AG10803 (cell line): ENCODE measurements at places on chromosomes 6 and 20.

GRCh38 chr6:10684618-10685017 is 9.8 kb downstream of the C6orf52 start:
- no peak for DNase-seq

GRCh38 chr20:38159957-38160756 is 4.9 kb downstream of the TGM2 start:
- no peak for DNase-seq

DNA sequence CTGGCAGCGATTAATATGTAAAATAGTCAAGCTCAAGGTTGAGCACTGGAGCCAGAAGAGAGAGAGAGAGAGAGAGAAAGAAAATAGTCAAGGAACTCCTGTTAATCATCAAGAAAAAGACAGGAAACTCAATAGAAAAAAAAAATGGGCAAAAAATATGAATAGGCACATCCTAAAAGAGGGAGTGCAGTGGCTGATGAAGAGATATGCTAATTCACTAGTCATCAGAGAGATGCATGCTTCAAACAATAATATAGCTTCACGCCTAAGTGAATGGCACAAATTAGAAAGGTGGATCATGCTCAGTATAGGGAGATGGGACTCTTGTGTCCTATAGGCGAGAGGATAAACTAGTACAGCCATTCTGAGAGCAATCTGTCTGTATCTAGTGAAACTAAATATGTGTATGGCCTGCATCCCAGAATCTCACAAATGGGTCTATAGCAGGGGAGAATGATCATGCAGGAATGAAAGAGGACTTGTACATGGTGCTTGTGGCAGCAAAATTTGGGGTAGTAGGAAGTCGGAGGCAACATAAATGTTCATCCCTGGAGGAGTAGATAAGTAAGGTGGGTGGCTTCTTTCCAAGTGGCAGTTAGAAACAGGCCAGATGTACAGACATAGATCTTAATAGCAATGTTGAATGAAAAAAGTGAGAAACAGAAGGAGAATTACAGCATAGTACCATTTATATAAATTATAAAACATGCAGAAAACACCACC is 176.8 kb downstream of the VEGFA start:
- DNase-seq: no peak

DNA sequence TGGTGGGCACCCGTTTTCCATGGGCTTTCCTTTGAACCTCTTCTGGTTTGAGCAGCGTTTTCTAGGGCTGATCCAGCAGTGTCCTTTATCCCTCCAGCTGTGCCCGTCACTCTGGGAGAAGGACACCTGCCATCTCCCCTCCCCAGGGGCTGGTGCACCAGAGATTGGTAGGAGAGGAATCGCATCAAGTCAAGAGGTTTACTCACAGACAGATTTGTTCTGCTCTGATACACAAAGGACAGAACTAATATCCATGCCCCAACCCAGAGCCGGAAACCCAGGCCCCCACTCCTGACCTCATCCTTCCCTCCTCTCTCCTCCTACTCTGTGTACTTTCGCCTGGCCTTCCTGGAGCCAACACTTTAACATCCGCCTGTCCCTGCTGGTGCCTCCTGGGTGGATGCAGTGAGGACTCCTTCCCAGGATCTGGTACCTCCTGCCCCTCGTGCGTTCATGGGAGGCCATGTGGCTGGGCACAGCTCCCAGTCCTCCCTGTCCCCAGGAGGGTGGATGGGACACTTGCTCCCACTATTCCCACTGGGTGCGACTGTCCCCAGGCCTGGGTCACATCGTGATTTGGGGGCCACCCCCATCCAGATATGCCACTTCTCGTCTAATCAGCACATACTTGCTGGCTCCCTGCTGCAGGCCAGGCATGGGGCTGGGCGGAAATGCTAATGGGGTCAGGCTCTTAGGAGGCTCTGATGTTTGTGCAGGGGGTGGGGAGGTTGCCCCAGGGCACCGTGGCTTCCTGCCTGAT is 286.3 kb downstream of the CDH4 start:
- no peak for DNase-seq

DNA sequence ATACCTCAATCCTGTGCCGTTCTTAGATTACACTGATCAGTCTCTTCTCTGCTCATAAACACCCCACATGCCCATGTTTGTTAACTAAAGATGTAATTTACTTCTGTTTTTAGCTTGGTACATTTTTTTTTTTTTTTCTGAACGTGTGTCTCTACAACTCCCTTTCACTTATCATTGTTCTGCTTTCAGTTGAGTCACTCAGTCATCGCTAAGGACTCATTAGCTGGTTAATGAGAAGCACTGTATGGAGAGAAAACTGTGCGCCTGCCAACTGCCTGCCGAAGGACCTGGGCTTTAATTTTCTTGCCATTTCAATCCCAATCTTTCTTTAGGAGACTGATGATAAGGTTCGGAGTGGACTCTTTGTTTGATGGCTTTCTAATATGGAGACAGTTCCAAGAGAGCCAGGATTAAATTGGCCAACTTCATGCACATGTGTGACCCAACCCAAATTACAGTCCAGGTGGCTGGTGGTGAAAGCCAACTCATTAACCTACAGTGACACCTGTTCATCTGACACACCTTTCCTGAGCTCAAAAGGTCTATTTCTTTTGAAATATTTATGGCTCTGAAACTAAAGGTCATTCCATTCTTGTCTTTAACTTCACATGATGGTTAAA is 334.1 kb downstream of the BCKDHB start:
- no peak for DNase-seq

DNA sequence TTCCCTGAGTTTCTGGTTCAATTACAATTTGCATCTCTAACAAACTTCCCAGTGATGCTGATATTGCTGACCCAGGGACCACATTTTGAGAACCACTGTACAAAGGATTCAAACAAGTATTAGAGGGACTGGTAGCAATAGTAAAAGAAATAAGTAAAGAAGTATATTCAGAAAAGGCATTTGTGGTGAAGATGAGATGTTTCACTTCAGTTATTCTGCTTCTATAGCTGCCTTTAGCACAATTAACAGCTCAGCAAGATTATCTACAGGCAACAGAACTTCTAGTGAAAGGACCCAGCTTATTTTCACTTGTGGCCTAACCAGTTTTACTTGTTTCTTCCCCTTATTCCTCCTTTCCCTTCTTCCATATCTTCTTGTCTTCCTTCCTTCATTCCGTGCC is 149.4 kb downstream of the PHF3 start:
- DNase-seq: no peak

GRCh38 chr6:31037169-31037568 is 26.9 kb downstream of the MUC22 start:
- peak; percentile 70 for DNase-seq

- DNase-seq: no peak
These were observed 157.5 kb upstream of the AHI1 start for GRCh38 chr6:135655055-135655454.

DNA sequence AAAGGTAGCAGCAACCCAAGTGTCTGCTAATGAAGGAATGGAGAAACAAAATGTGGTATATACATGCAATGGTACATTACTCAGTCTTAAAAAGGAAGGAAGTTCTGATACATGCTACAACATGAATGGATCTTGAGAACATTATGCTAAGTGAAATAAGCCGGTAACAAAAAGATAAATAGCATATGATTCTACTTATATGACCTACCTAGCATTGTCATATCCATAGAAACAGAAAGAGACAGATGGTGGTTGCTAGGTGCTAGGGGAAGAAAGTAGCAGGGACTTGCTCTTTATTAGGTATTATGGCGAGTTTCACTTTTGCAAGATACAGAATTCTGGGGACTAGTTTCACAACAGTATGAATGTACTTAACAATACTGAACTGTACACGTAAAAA is 46.6 kb downstream of the UBR2 start:
- DNase-seq: no peak

DNA sequence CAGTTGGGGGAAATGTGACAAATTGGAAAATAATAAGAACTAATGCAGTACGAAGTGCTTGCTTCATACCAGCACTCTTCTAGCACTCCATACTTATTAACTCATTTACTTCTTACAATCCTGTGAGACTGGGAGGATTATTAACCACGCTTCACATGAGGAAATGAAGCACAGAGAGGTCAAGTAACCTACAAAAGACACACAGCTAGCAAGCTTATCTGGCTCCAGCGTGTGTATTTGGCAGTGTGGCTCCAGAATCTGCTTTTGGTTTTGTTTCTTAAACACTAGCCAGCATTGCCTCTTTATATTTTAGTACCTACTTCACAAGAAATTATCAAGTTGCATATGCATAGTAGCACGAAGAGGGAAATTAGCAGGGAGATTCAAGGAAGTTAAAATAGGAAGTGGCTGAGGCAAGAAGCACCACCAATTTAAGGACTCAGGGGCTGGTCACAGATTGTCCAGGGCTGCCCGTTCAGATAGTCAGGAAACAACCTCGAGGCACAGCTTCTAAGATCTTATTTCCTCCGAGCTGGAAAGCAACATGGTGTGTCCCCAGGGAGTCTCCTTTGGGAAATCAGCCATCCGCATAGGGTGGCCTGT is 302.7 kb upstream of the PRDM1 start:
- DNase-seq: no peak

GRCh38 chr6:136188486-136188885 is 61.6 kb downstream of the MTFR2 start:
- no peak for DNase-seq

- no peak for DNase-seq
These were observed 411 bp downstream of the DSN1 start for GRCh38 chr20:36773107-36773596.

GRCh38 chr20:38337561-38338140 is 8.6 kb upstream of the LBP start:
- no peak for DNase-seq

DNA sequence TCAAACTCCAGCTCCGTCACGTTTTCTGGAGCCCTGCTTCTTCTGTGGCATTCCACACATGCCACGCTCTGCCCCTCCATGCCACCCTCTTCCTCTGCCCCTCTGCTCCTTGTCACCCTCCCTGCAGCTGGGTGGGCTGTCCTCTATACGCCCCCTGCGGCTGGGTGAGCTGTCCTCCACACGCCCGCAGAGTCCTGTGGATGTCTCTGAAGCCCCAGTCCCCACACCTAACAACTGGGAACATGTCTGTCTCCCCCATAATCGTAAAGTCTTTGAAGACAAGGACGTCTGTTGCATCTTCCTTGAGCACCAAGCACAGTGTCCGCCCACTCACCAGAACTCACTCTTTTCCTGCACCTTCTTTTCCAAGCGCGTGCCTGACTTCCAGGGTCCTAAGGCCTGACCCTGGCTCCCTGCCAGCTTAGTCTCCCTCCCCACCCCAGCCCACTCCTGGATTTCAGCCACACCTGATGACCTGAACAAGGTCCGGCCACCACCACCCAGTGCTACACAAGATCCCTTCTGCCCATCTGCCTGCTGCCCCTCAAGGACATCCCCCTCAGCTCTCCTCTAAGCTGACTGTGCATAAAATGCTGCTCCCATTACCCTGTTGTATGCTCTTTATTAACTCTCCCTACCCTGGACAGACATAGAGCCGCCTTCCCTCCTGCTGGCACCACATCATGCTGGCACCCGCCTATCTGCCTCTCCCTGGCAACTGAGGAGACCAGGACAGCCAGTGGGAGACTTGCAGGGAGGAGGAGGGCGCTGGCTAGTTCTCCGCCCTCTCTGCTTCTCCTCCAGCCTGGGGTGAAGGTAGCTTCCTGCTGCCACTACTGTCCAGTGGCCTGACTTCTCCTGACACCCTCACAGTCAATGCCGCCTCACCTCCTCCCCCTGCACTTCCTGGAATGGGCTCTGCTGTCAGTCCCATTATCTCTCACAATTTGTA is 10.7 kb upstream of the PRR18 start:
- no peak for DNase-seq
